GM06990 (cell line): ENCODE measurements at places on chromosomes 1 and 21.

DNA sequence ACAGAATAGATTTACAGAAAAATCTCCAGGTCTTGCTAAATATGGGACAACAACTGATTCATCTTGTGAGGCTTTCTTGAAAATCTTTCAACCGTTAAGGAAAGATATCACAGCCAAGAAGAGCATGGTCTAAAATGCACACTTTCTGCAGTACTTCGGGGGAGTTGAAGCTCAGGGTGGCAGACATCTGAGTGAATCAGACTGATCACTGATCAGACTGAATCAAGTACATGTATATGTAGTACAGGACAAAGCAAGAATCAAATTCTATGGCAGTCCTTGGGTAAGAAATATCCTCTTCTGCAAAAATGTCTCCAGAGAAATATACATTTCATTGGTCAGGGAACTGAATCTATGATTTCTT, 212.4 kb upstream of the SPAG17 start:
- no peak for DNase-seq

DNA sequence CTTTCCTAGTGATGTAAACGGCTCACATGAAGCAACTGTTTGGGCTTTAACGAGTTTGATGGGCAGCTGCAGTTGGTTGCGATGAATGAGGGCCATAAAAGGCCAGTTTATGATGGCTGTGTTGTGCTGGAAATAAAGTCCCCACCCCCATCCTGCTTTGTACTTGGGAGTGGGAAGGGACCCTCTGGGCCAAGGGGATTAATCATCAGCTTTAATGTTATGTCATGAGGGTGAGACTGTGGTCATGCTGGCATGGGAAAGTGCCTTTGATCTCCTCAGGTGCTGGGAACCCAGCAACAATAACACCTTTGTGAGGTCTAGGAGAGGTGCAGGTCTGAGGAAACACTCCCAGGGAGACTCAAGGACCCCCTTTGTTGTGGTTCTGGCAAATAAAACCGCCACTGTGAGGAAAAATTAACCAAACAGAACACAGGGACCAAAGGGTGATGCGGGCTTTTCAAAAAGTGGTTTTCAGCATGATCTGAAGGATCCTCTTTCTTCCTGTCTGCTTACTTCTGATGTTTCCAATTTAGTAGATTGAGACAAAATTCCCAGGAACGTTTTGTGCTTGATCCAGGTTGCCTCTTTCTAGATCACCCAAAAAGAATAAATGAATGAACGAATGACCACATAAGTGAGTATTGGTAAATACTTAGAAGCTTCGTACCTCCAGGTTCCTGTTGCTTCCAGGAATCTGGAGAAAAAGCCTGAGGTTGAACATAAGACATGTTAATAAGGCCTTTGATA, 257.8 kb upstream of the HOOK1 start:
- no peak for DNase-seq

- DNase-seq, result no peak
These were observed at the start of gene HPCA for GRCh38 chr1:32886004-32886827. HPCA (plus strand) TSS chr1:32886491; CDS start chr1:32888899, 2,408 bp downstream.

- peak; percentile 38 for DNase-seq
These were observed 14.7 kb downstream of the TMCO1 start for GRCh38 chr1:165753934-165754333.

GRCh38 chr1:169207797-169208520, 101.5 kb downstream of the ATP1B1 start:
- no peak for DNase-seq

- no peak for DNase-seq
These were observed 55.9 kb downstream of the NEK7 start for GRCh38 chr1:198212675-198213074.

- peak; percentile 1 for DNase-seq
These were observed 844.9 kb downstream of the KCNT2 start for GRCh38 chr1:195763146-195763906.

GRCh38 chr1:19426294-19427086, 58.8 kb downstream of the CAPZB start:
- DNase-seq, result no peak

DNA sequence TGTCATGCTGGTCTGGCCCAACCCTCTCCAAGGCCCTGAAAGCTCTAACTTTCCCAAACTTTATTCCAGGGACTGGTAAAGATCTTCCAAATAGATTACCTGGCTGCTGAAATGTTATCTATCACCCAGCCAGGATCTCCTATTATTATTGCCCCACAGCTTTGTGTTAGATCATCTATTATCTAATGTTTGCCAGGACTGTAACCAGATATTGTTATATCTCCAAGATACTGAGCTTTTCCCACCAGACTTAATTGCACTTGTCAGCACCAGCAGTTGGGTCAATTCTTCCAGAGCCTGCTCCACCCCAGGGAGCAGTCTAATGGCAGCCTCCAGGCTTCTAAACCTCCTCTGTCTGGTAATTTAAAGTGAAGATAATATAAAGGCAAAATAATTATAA, 59.1 kb downstream of the PRDX6 start:
- no peak for DNase-seq

- no peak for DNase-seq
These were observed 163.6 kb downstream of the CAMTA1 start for GRCh38 chr1:6948861-6949260.

DNA sequence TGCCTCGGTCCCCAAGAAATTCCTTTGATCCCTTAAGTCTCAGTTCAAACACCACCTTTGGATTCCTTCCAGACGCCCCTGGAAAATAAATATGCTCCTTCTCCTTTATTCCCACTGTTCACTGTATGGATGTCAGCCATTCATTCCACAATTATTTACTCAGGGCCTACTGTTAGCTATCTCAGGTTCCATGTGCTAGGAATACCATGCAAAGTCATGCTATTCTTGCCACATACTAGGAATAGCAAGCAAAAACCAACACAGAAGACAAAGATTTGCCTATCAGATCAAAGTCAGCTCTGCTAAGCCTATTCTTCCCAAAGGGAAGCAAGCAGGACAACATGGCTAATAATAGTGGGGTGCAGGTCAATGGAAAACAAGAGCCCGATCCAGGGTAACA, 29.8 kb downstream of the TTC13 start:
- DNase-seq, result no peak

DNA sequence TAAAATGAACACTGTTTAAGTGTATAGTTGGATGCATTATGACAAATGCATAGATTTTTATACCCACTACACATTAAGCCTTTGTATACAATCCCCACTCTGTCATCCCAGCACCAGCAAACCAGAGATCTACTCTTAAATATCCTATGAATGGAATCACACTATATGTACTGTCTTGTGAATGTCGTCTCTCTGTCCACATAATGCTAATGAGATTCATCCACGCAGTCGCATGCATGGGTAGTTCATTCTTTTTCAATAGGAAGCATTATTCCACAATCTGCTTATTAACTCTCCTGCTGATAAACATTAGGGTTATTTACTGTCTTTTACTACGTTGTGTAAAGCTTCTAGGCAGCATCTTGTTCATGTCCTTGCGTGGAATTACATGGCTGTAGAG, 892.3 kb downstream of the LTN1 start:
- no peak for DNase-seq

DNA sequence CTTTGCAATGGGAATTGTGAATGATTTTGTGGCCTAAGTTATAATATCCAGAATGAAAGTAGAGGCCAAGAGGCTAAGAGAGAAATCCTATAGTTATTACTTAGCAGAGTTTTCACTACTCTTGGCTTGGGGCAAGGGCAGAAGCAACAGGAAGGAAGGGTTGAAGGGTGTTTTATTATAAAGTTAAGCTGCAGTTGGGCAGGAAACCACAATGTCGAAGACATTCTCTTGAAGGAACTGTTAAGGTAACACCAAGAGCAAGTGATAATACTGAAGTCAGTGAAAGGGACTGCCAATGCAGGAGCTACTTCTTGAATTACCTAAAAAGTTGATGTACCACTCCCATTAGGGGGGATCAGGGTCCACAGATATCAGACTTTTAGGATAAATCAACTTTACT, 8.3 kb downstream of the XCL2 start:
- DNase-seq, result no peak

DNA sequence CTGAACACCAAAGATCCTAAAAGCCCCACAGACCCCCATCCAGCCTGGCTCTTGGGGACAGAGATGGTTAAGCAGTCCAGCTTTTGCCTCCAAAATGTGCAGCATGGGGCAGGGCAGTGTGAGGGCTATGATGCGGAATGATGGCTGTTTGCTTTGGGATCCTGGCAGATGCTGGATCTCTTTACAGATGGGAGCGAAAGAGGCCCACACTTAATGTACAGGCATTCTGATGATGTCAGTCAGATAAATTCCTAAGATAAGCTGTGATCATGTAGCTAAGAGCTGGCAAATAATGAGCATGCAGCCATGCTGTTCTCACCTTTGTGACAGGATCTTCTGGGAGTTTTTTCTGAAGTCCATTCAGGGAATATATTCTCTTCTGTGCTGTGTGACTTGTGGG, 17.6 kb upstream of the KCNQ4 start:
- DNase-seq, result no peak

GRCh38 chr1:151158751-151159251, 2.4 kb downstream of the TNFAIP8L2 start:
- DNase-seq, result no peak

- no peak for DNase-seq
These were observed 97.4 kb downstream of the EPB41 start for GRCh38 chr1:29011775-29012174.

DNA sequence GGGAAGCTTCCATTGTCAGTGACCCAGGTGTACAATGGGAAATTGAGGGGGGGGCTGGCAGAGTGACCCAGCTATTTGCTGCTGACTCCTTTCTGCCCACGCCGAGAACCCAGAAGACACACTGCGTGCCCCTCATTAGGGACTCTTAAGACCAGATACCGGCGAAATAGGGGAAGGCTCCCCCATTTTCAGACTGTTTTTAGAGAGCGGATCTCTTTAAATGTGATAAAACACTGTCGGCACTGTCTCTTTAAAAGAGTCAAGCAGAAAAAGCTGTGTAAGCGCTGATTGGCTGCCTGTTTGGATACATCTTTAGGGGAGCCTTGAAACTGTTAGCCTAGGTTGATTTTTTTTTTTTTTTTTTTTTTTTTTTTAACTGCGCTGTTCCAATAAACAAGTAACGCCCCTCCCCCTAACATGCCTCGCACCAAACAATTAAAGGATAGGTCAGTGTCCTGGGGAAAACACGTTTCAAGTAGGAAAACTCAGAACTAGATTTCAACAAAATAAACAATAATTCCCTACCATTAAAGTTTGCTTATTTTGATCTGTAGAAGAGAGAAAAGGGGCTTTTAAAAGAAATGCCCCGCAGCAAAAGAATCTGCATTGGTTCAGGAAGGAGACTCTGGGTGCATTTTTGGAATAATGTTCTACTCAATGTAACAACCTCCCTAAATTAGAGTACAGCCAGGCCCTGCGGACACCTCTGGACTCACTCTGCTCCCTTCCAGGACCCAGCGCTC, 1.4 kb upstream of the SSBP3 start:
- DNase-seq, result peak; percentile 76

DNA sequence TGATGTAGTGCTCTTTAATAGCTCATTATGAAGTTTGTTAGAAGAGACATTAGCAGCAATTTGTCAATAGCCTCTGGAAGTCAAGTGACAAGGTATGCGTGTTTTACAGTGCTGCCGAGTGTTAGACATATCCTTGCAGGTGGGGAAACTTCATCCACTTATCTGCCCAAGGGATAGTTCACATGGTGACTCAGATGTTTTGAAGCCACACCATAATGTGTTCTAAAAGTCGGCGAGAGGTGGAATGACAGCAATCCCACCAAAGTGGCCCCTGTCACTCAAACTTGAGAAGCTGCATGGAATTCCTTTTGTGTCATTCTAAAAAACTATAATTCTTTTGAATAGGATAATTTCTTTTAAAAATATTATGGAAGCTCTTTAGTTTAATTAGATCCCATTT, 98.1 kb downstream of the RUNX1 start:
- DNase-seq, result no peak

GRCh38 chr1:244431166-244431565, 20.5 kb downstream of the ADSS2 start:
- no peak for DNase-seq

- no peak for DNase-seq
These were observed 125.9 kb downstream of the DMRTB1 start for GRCh38 chr1:53585129-53585528.

DNA sequence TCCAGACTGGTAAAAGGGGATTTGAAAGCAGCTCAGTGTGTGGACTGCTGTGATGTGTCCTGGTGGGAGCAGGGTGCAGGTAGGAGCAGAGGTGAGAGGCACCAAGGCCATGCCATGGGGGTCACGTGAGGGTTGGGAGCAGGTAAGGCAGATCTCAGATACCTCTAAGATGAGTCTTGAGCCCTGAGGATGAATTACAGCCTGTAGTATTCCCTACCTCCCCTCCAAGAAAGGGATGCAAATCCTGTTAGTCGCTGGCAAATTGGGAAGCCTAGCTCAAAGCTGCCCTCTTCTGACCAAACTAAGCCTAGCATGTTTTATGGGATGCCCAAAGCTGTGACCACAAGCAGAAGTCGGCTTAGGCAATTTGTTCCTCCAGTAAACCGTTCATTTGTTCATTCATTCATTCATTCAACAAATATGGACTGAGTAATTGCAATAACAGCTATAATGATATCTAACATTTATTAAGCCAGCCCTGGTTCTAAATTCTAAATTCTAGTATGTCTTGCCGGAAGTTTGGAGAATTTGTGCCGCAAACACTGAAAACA, 3.9 kb upstream of the NUAK2 start:
- DNase-seq, result no peak

DNA sequence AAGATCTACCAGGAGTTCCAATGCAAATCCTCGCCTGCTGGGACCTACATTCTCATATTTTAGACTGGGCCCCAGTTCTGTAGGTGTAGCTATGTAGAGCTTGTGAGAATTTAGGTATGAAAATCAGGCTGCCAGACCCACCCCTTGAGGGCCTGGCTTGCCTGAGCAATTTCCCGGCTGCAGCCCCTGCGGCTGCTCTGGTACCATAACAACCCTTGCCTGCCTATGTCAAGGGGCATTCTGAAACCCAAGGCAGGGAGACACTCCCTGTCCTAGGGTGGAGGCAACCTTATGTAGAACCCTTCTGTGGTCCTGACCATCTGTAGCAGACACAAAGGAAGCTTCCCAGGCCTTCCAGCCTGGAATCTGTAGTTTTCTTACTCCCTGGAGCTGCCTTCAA, 28.4 kb downstream of the VTCN1 start:
- DNase-seq, result no peak

- no peak for DNase-seq
These were observed 83.9 kb upstream of the KCNE2 start for GRCh38 chr21:34279883-34280282.

DNA sequence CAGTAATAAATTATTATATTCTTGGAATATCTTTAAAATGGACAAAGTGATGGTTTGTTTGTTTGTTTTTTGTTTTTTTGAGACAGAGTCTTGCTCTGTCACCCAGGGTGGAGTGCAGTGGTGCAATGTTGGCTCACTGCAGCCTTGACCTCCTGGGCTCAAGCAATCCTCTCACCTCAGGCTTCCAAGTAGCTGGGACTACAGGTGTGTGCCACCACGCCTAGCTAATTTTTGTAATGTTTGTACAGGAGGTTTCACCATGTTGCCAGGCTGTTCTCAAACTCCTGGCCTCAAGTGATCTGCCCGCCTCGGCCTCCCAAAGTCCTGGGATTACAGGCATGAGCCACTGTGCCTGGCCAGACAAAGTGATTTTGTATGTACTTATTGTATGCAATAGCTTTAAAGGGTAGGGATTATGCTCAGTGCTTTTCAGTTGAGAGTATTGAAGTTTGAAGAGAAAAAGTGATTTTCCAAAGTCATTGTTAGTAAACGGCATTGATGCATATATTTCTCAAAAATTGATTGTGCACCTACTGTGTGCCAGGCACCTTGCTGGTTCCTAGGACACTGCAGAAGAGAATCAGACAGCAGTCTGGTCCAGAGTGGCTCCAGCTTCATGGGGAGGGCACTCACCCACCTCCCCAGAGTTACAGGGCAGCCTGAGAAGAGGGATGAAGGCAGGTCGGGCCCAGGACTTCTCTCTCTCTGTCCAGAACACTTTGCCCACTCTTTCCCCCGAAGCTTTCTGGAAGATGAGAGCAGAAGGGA, 34.2 kb upstream of the TTC22 start:
- no peak for DNase-seq
